Uterus (tissue), 4 donors: ENCODE measurements at places on chromosomes 5 and 9. TPM values are rescaled to one million over a fixed set of nuclear protein-coding genes. Genes with fewer than 3 reads are reported as not detected.

GRCh38 chr9:121596515-121596914 is 54.9 kb upstream of the DAB2IP start:
- H3K4me1 ChIP-seq, result no peaks in the 10 kb centered on the region
- no peaks in the 10 kb centered on the region for H3K27me3 ChIP-seq
- no peak for DNase-seq
- no peaks in the 10 kb centered on the region for H3K36me3 ChIP-seq
- no peak overlapping the region for H3K27ac ChIP-seq
- H3K4me3 ChIP-seq, result no peak overlapping the region

The DAB2 gene
- total RNA-seq, result 52.4 TPM

DNA sequence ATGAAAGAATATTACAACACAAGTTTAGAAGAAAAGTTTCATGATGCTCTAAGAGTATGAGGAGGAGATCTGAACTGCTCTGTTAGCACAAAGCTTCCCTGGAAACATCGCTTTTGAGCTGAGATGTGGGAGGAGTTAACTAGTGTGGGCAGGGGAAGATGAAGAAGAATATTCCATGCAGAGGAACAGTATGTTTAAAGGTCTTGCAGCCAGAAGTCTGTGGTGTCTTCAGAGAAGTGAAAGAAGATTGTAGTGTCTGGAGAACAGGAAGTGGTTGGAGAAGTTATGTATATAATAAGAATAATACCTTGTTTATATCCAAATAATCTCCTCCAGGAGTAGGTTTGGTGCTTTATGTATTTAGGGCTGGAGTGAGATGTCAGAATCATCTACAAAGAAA is 406.7 kb downstream of the MAN2A1 start:
- no peaks in the 10 kb centered on the region for H3K4me1 ChIP-seq
- no peak overlapping the region for H3K27ac ChIP-seq
- H3K4me3 ChIP-seq, result no peak overlapping the region
- no peaks in the 10 kb centered on the region for H3K36me3 ChIP-seq
- no peaks in the 10 kb centered on the region for H3K27me3 ChIP-seq

The ZNF608 gene
- 1,086 TPM for total RNA-seq

GRCh38 chr9:34086864-34087263 is 38.2 kb upstream of the UBAP2 start:
- DNase-seq, result no peak
- no peak overlapping the region for H3K27ac ChIP-seq
- no peak overlapping the region for H3K4me3 ChIP-seq
- no peaks in the 10 kb centered on the region for H3K36me3 ChIP-seq
- no peaks in the 10 kb centered on the region for H3K27me3 ChIP-seq
